ENCODE measurements at places on chromosomes 4 and X.

DNA sequence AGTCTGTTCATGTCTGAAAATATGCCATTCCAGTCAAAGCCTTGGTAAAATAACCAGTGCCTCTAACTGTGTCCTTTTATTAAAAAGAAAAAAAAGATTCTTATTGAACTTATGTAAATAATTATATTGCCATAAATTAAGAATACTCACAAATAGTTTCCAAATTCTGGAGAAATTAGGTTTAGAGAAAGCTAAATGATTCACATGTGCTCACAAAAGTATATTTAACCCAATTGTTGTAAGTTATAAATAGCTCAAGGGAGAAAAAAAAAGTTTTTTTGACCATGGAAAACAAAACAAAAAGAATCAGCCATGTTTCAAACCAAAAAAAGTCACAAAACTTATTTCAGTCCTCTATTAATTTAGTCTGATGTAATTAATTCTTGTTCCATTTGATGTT is 25.3 kb upstream of the HERC6 start:
- no peak for DNase-seq

DNA sequence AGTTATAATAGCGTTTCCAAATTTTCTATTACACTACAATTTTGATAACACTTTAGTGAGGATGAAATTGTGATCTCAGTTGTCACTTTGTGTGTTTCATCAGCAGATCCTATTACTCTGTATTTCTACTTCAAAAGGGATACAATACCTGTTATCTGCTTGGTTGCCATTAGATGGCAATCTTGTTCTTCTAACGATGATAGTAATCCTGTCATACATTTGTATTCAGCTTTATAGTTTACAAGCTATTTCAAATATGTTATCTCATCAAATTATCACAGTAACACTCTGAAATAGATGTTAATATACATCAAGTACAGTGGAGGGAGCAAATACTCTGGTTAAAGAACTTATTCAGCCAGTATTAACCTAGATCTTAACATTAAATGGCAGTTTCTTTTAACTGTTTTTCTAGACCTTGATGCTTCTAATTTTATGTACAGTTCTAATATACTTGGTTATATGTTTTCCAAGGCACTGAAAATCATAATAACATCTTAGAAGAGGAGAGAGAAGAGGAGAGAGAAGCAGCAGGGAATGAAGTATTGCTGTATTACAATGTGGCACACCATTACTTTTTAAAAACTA is 292.0 kb downstream of the CCSER1 start:
- no peak for DNase-seq

- DNase-seq = no peak
Observed at GRCh38 chr4:138334346-138335016, 92.3 kb upstream of the SLC7A11 start.

GRCh38 chrX:30144971-30145731 is 70.2 kb upstream of the MAGEB2 start:
- no peak for DNase-seq

DNA sequence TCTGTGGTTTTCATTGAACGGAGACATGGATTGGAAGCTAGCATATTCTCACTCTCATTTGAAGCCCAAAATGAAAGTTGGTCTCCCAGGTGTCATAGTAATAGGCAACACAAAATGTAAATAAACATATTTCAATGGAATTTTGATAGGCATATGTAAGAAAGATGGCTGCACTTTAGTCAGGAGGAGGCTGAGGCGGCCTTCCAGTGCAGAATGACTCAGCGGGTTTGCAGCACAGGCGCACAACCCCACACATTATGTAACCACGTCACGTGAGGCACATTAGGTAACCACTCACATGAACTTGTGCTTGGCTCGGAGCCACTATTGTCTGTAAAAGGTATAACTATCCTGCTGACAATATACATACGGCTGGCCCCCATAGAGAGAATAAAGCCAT is 381.7 kb downstream of the GPAT3 start:
- DNase-seq = no peak

- no peak for DNase-seq
Observed at GRCh38 chrX:110241816-110242215, 76.1 kb downstream of the AMMECR1 start.

GRCh38 chr4:63232058-63232457 is 1177.2 kb downstream of the TECRL start:
- DNase-seq = no peak

- no peak for DNase-seq
Observed at GRCh38 chr4:138263247-138263816, 21.2 kb upstream of the SLC7A11 start.

- no peak for DNase-seq
Observed at GRCh38 chrX:344371-344901, 25.8 kb upstream of the GTPBP6 start.

DNA sequence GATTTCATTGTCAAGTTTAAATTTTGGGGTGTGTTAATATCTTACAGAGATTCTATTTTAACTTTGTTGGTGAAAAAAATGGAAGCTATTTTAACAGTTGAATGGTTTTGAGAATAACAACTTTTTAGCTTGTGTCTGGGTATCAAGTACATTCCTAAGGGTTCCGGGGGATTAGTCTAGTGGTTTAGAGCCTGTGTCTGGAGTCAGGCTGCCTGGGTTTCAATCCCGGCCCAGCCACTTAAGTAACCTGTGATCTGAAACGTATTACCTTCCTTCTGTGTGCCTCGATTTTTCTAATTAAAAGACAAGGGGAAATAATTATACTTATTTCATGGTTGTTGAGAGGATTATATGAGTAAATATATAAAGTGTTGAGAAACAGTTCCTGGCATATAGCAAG is 288.6 kb upstream of the NR3C2 start:
- no peak for DNase-seq

DNA sequence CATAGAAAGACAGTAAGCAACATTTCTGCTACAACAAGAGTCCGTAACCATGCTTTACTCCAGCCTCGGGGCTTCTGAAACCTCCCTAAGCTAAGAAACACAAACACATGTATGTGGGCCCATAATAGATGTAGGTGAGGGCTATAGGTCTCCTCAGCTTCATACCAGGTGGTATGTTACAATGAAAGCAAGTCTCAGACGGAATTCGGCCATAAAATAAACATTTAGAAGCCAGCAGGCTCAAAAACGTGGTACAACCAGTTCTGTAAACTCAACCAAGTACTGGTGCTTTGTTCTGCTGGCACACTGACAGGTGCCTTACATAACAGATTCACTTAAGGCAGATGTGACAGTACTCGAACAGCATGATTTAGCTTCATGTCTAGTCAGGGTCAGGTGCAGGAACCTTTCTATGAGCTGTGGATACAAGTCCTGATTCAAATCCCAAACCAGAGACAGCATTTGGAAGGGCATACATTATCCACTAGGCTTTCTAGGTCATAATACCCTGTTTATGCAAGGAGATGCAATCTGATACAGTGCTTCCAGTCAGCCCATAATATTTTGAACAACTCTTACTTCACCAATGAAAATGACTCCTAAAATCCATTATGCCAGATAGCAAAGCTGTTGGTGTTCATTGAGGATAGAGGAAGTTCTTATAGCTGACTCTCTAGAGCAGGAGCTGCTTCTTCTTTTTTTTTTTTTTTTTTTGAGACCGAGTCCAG is 113.8 kb upstream of the ENPP6 start:
- DNase-seq = no peak

DNA sequence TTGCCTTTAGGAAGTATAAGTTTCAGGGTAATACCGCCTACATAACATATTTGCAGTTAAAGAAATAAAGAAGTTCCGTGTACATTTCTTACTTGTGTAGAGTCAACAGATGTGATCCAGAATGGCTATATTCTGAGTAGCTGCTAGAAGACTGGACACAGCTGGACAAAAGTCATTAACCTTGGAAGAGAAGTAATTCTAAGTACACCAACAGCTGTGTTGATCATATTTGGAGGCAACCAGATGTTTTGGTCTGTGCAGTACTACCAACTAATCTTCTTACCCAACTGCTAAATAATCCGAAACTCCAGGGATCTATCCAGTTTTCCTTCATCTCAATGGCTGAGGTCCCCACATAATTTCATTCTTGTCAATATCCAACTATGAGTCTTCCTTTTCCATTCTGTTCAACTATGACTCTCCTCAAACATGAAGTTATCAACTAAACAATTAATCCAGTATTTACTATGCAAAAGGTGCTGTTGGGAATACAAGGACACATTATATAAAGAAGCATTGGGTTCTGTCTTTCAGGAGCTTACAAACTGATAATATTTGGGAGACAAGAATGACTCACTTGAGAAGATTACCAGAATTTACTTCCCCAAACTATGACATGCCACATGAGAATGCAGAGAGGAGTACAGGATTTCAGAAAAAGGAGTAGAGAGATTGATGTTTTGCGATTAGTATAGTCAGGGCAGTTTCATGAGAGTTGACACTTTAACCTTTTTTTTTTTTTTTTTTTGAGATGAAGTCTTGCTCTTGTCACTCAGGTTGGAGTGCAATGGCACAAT is 78.2 kb downstream of the COL4A6 start:
- DNase-seq = no peak

DNA sequence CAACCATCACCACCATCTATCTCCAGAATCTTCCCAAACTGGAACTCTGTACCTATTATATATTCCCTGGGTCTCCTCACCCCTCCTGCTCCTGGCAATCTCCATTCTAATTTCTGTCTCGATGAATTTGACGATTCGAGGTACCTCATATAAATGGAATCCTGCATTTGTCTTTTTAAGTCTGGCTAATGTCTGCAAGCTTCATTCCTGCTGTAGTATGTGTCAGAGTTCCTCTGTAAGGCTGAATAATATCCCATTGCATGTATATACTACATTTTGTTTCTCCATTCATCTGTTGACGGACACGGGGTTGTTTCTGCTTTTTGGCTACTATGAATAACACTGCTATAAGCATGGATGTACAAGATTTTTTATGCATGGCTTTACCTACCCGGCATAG is 19.5 kb downstream of the PRKG2 start:
- DNase-seq = no peak

GRCh38 chr4:15242021-15242420 is 185.8 kb upstream of the C1QTNF7 start:
- DNase-seq = no peak

GRCh38 chr4:85527815-85528214 is 52.9 kb downstream of the ARHGAP24 start:
- no peak for DNase-seq

- DNase-seq = no peak
Observed at GRCh38 chr4:100983426-100983825, 363.9 kb downstream of the PPP3CA start.

- no peak for DNase-seq
Observed at GRCh38 chr4:625631-626161, 323 bp downstream of the PDE6B start.

GRCh38 chr4:55458164-55458563 is 62.4 kb downstream of the TMEM165 start:
- DNase-seq = no peak

- DNase-seq = no peak
Observed at GRCh38 chr4:109440948-109441347, 7.3 kb downstream of the SEC24B start.

- DNase-seq = no peak
Observed at GRCh38 chr4:79652232-79652631, 244.2 kb upstream of the GK2 start.

DNA sequence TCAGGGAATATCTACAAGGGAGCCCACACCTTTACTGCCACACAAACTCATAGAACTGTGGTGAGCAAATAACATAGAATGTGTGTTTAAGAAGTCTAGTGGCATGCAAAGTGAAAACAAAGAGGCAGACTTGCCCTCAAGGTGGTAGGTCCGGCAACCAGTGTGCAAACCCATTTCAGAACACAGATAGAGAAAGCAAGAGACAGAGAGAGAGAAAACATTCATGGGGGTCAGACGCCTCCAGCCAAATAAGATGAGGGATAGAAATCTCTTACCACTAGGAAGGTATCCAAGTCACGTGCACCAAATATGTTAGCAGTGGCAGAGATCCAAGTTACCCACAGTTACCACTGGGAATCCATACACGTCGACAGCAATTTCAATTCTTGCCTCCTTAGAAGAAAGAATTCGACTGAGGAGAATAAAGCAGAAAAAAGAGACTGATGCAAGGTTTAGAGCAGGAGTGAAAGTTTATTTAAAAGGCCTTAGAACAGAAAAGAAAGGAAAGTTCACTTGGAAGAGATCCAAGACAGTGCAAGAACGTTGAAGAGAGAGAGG is 252.8 kb downstream of the NAP1L3 start:
- DNase-seq = no peak

- no peak for DNase-seq
Observed at GRCh38 chr4:116244771-116245170, 840.6 kb downstream of the TRAM1L1 start.

DNA sequence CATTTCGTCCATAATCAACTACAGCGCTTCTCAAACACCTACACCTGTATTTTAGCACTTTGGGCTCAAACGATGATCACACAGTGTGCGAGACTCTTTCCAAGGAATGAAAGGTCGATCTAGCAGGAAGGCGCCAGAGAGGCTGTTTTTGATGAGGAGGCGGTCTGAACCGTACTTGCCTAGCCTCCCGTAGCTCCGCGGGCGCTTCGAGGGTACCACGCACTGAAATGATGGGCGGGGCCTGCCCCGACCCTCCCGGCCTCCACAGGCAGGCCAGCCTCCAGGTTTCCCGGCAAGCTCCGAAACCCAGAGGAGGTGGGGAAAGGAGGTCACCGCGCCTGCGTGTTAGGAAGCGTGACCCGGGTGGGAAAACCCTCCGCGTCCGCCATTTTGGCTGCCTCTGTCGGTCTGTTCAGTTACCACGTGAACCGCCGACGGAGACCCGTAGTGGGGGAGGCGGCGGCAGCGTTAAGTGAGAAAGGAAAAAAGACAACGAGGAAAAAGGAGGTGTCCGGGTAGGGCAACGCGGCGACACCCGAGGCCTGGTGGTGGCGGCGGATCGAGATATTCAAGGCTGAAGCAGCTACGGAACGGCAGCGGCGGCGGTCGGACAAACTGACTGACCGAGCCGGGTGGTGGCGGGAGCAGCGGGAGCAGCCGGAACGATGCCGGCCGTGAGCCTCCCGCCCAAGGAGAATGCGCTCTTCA is at the start of gene NAA15:
Gene NAA15, plus strand, starts transcription at position 393 of the 708 bp plus-strand sequence. Its CDS starts 273 bp downstream, at position 666.
- DNase-seq = peak; percentile 89

- no peak for DNase-seq
Observed at GRCh38 chrX:73847100-73847499, 284.1 kb downstream of the CHIC1 start.

DNA sequence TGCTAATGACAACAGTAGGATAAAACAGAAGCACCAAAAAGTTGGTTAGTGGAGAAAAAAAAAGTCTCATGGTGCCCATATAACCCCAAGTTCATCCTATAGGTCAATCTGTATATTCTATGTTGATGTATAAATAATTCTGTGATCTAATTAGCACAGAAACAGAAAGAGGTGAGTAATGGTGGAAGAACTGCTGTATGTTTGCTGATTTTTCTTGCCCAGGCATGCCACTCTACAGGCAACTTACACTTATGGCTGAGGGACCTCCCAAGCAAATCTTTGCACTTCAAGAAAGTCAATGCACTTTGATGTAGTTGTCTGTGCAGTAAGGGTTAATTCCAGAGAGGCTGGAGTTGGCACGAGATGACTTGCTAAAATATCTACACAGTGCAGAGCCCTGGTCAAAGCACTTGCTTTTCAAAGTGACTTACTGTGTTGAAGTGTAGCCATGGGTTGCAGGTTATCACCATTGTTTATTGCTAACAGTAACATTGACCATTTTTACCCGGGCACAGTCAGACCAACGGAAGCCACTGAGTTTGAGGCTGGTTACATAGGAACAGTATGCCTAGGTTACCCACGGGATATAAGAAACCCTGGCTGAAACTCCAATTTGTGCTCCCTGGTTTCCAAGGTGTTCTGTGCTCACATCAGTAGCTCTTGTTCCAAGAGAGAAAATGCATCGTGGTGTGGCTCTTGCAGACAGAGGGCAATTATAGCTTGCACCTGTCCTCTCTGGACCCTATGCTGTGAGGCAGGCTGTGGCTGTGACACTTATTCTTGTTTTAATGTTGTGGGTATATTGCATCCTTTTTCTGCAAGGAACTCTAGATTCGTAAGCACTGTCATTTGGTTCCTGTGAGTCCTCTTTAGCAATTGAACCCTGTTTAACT is 141.3 kb upstream of the FTHL17 start:
- no peak for DNase-seq
